ENCODE measurements at places on chromosomes 2 and 18.
A peak's percentile ranks its signal among the peaks of the same experiment; 100 is the strongest.

- DNase-seq: no peak
Measured at GRCh38 chr2:145563741-145564615, 1044.1 kb upstream of the ZEB2 start.

GRCh38 chr2:61162721-61163120 is 733 bp downstream of the C2orf74 start:
- DNase-seq: no peak

DNA sequence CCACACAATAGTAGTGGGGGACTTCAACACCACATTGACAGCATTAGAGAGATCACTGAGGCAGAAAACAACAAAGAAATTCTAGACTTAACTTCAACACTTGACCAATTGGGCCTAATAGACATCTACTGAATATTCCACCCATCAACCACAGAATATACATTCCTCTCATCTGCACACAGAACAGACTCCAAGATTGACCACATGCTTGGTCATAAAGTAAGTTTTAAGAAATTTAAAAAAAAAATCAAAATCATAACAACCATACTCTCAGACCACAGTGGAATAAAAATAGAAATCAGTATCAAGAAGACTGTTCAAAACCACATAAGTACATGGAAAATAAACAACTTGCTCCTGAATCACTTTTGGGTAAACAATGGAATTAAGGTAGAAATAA is 9.0 kb upstream of the FLACC1 start:
- DNase-seq: no peak

DNA sequence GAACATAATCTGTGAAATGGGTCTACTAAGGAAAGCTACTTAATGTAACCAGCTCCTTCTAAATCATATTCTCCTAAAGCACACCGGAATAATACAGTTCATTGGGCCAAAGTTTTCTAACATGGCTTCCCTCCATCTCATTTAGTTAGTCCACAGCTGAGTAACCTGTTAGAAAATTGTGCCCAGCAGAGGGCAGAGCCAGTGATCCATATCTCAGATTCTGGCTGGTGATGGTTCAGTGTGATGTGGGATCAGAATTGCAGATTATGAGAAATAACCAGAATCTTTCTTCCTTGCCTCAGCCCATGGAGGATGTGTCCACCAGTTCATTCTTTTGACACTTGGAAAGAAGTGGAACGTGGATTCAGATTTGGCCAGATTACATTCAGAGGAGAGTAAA is 9.4 kb upstream of the CTLA4 start:
- DNase-seq: no peak

DNA sequence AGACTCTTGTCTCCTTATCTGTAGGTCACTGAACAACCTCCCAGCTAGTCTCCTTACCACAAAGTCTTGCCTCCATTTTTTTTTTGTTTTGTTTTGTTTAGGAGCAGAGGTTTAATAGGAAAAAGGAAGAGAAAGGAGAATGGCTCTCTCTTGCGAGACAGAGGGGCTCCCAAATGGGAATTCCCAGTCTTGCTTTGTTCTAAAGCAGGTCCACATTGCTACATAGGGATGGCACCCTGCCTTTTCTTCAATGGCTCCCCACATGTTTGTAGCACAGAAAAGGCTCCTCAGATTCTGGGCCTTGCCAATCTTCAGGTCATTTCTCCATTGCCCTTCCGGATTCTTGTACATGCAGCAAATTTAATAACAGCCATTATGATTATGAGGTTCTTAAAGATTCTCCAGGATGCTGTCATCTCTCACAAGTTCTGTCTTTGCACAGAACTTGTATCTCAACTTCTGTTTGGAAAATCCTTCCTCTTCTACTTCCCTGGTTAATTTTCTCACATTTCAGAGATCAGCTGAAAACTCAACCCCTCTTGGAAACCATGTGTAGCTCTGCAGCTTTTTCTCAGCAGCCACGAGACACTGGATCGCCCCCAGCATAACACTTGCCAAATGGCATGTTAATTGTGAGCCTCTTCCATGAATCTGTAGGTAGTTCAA is 23.6 kb downstream of the IL1F10 start:
- DNase-seq: no peak

- no peak for DNase-seq
Measured at GRCh38 chr2:55876429-55877086, 47.0 kb downstream of the EFEMP1 start.

DNA sequence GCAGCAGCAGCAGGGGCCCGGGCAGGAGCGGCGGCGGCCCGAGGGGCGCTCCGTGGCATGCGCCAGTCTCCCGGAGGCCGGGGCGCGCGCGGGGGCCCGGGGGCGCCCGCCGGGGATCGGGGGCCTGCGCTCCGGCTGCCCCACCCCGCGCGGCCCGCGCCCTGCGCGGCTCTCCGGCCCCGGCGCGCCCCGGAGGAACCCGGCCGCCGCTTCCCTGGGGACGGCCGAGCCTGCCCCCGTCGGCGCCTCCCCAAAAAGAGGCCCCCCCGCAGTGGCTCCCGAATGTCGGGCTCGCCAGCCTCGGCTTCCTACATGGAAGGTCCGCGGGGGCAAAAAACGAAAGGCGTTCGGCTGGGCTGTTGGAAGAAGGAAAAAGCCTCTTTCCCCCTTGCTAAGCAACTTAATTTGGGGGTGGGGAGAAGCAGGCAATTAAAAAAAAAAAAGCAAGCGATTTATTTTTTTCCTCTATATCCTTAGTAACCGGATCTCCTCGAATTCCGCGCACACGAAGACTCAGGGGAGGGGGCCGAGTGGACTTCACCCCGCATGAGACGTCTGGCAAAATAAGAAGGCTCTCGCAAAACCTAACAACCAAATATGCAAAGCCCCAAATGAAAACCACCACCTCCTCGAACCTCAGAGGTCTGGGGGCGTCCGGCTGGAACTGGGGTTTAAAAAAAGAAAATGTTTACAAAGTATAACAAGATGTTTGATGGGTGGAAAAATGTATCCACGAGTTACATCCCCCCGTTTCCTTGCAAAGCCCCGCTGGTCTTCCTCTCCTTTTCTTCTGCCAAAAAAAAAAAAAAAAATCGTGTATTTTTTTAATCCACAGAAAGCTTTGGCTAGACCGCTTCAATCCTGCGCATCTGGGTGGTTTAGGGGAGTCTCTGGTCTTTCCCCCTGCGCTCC is at the start of gene SMAD7:
Gene SMAD7, minus strand, starts transcription at position 430 of the 912 bp plus-strand sequence. CDS start 541 bp downstream, outside the sequence.
- DNase-seq: peak; percentile 58

DNA sequence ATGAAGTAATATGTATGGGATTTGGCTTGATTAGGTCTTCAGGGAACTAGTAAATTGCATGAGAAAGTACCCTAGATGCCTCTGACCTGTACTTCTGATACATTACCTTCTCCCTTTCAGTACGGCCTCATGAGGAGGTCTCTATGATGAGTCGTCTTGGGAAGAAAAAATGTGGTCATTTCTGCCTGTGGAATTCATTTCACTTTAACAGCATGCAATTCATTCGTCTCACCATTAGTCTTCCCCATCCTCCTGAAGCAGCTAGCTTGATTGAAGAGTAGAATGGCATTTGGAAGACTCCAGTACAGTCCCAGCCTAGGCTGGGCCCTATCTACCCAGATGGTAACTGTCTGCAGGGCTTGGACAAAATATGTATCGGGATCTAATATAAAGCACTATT is 52.2 kb downstream of the TMX3 start:
- no peak for DNase-seq

GRCh38 chr2:173924285-173924684 is 40.9 kb downstream of the SP3 start:
- no peak for DNase-seq

DNA sequence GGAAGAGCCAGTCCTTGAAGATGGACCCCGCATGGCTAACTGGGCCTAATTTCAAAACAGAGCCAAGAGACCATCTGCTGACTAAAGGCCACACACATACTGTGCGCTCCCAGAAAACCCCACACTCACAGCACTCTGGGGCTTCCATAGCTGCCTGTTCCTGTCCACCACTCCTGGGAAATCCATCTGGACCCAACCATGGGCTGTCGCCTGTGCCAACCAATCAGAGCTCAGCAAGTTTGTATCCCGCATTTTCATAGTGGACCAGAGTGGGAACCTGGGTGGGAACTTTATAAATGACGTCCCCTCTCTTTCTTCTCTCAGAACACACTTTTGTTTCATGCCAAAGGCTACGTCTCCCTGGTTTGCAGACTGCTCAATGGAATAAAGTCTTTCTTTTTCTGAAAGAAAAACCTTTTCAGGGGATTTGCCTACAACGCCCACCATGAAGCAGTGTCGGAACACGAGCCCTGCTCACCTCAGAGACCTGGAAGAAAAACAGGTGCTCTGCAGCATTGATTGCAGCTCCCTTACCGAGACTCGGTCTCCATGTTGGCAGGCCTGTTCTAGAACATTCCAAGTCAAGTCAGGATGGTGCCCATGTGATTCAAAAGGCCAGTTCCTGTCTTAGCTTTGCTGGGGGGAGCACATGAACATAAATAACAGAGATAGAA is 137.2 kb upstream of the GPC1 start:
- no peak for DNase-seq

DNA sequence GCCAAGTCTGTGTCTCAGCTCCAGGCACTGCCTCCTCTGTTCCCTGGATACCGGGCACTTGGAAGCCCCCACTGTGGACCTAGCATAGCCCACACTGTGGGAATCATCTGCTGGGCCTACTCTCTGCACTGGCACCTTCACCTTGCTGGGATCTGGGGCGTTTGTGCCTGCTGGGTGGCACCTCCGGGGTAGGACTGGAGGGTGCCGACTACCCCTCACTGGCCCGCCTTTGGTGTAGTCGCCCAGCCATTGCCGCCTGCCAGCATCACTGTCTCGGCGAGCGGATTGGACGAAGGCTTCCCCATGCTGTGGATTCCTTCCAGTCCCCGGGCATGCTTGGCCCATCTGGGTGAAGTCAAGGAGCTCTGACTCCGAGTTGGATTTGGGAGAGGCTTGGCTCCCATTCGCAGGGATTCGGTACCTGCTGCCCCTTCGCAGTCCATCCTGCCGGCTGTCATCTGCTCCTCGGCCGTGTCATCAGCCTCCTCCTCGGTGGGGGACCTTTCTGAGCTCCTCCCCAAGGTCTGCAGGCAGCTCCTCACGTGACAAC is 180.6 kb upstream of the HDAC4 start:
- DNase-seq: peak; percentile 10

GRCh38 chr2:157056200-157056676 is 201.3 kb upstream of the GALNT5 start:
- no peak for DNase-seq

DNA sequence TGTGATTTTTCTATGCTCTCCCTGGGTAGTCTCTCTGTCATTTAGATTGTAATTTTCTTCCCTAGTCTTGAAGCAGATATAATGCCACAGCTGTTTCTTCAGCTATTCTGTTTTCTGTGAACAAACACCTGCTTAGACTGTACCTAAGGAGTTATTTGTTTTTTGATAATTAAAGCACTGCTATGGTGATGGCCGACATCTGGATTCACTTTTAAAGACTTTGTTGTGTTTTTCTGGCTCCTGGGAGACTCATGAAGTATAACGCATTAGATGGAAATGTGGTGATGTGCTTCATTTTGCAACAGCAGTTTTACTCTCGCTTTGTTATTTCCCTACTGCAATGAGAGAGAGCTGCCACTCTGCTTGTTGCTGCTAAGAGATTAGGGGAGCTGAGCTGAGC is 15.7 kb upstream of the C2orf69 start:
- no peak for DNase-seq

DNA sequence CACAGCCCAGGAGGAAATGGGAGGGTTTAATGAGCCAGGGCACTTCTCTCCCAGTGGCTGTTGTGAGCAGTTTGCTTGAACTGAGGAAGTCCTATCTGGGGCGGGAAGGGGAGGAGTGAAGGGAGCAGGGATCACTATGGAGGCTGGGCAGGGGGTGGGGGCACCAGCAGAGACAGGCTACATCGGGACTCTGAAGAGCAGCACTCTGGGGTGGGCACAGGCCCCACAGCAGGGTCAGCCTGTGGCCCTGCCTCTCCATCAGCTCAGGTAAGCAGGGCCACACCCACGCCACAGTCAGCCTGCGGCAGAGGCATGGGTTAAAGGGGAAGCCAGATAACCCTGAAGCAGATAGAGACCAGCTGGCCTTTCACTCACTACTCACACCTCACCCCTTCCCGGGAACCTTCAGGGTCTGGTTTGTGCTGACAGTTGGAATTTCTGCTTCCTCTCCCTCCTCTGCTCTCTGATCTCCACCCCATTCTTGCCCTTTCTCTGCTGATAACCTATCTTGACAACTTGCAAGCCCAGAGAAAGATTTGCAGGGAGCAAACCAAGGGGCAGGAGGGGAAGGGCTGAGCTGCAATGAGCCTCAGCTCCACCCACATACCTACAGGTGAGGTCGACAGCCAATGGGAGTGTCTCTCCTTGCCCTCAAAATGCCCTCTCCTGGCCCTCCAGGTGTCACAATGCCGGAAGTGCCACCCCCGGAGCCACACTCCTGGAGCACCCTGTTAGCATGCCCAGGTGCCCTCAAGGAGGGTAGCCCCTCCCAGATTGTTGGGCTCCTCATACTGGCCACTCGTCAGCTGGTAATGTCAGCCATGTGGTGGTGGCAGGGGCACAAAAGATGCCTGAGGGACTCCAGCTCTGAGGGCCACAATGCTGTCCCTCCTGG is 3.7 kb downstream of the SIGLEC15 start:
- no peak for DNase-seq

DNA sequence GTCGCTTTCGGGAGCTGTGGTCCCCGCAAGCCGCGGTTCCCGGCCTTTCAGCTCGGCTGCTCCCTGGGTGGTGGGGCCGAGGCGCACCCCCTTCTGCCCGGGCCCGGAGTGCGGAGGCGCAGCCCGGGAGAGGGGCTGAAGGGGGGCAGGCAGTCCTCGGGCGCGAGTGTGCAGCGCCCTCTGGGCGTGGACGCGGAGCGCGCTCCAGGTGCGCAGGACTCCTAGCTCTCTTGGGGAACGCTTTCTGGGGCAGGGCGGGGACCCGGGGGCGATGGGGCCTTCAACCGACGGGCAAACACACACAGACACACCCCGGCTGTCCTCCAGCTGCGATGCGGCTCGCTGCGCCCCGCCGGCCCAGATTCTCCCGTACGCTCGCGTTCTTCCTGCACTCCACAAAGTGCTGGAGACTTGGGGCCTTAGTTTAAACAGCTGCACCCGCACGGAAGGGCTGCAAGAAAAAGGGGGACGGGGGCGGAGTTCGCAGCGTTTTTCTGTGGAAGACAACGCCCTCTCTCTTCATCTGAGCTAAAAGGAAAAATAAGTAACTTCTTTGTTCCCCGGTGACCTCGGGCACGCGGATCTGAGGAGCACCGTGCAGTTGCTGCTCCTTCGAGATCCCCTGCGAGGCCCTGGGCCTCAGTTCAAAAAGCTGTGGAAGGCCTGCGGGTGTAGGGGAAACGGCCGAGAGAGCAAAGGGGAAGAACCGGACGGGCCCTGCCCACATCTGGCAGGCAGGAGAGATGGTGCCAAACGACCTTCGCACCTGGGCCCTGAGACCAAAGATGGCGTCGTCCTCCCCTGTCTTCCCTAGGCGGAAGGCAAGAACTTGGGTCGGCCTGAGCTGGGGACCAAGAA is 593 bp upstream of the SDC1 start:
- peak; percentile 67 for DNase-seq

GRCh38 chr2:237065071-237065377 is 20.7 kb upstream of the COPS8 start:
- no peak for DNase-seq

- DNase-seq: no peak
Measured at GRCh38 chr18:79517341-79517740, 121.6 kb downstream of the NFATC1 start.

Measured in ovary (tissue), 10 donors.